ENCODE measurements at places on chromosomes 12 and 14.

- DNase-seq: no peak
Measured at GRCh38 chr14:90630171-90630806, 185.9 kb downstream of the TTC7B start.

- DNase-seq: no peak
Measured at GRCh38 chr12:115437061-115437567, 753.1 kb upstream of the TBX3 start.

DNA sequence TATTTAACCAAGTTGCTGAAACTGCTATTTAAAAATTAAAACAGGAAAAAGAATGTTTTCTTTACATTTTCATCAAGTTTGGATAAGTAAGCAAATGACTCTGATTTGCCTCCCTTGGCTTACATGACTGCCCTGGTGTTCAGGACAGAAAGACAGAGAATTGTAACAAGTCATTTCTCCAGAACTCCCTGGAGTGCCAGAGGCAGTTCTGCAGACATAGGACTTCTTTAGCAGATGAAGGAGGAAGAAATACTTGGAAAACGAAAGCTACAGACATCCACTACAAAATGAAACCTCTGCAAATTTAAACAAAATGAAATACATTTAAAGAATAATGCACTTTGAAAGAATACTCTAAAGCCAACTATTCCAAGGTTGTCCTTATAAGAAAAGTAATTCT is 253.9 kb downstream of the LRFN5 start:
- DNase-seq: no peak

- DNase-seq: no peak
Measured at GRCh38 chr14:50791201-50791600, 39.8 kb downstream of the NIN start.

DNA sequence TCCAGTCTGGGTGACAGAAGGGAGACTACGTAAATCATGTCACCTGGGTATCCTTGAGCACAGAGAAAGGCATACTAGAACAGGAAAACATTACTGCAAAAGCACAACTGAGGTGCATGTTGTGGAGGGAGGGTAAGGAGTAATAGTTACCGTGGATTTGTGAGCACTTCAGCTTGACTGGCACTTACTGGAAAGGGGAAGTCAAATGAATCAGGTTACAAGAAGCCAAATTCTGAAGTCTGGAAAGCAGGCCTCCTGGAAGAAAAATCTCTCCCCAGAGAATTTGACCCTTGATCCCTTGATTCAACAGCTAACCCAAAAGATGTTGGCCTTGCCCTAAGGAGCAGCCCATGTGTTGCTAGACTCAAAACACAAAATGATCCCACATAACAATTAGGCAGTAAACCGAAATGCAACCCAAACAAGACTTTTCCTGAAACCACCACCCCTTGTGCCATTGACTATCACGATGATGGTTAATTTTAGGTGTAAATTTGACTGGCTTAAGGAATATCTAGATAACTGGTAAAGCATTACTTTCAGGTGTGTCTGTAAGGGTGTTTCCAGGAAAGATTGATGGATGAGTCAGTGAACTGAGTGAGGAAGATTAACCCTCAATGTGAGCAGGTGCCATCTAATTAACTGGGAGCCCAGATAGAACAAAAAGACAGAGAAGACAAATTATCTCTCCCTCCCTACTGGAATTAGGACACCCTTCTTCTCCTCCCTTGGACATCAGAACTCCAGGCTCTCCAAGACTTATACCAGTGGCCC is 108.8 kb downstream of the SLC25A21 start:
- DNase-seq: no peak

DNA sequence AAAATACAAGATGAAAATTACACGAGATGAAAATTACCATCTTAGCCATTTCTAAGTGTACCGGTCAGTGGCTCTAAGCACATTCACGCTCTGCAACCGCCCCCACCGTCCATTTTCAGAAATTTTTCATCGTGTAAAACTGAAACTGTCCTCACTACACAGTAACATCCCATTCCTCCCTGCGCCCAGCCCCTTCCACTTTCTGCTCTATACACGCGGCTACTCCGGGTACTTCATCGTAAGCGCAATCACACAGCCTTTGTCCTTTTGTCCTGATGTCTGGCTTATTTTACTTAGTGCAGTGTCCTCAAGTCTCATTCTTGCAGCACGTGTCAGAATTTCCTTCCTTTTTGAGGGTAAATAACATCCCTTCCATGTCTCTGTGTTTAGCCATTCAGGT is 3.6 kb upstream of the GPR132 start:
- DNase-seq: no peak

DNA sequence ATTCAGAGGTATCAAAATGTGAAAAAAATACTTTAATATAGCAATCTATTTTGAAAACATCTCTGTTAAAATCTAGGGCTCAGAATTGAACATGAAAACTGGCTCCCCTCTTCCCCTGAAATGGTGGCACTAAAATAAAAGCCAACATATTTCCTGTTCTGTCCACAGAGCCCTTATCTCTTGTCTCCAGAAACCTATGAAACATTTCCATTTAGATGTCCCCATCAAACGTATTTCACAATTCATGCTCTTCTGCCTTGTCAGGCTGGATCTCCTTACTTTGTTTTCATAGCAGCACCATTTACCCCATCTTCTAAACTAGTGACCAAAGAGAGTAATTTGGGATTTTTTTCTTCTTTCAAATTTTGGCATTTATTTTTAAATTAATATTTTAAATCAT is 42.4 kb downstream of the PDE3A start:
- DNase-seq: no peak

- DNase-seq: no peak
Measured at GRCh38 chr14:43476822-43477221, 1030.3 kb downstream of the FSCB start.

- DNase-seq: no peak
Measured at GRCh38 chr12:111753144-111753881, 13.4 kb upstream of the ALDH2 start.

- no peak for DNase-seq
Measured at GRCh38 chr12:99916555-99916954, 68.2 kb downstream of the ANKS1B start.

GRCh38 chr12:6772726-6773589 is 638 bp downstream of the LAG3 start:
- DNase-seq: no peak

- no peak for DNase-seq
Measured at GRCh38 chr14:70354204-70354603, 5.3 kb downstream of the COX16 start.

DNA sequence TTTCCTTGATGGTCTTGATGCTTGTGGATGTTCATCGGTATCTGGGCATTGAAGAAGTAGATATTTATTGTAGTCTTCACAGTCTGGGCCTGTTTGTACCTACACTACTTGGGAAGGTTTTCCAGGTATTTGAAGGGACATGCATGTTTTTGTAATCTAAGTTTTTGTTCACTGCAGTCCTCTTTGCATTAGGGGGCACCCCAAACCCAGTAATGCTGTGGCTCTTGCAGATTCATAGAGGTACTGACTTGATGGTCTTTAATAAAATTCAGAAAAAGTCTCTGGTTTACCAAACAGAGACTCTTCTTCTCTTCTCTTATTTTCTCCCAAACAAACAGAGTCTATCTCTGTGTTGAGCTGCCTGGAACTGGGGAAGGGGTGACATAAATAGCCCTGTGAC is 150.9 kb upstream of the SLC16A7 start:
- DNase-seq: no peak

DNA sequence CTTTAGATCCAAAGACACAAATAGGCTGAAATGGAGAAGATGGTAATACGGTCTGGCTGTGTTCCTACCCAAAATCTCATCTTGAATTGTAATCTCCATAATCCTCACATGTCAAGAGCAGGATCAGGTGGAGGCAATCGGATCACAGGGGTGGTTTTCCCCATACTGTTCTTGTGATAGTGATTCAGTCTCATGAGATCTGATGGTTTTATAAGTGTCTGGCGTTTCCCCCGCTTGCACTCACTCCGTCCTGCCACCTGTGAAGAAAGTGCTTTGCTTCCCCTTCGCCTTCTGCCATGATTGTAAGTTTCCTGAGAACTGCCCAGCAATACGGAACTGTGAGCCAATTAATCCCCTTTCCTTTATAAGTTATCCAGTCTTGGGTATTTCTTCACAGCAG is 1795.5 kb upstream of the FLRT2 start:
- DNase-seq: no peak

DNA sequence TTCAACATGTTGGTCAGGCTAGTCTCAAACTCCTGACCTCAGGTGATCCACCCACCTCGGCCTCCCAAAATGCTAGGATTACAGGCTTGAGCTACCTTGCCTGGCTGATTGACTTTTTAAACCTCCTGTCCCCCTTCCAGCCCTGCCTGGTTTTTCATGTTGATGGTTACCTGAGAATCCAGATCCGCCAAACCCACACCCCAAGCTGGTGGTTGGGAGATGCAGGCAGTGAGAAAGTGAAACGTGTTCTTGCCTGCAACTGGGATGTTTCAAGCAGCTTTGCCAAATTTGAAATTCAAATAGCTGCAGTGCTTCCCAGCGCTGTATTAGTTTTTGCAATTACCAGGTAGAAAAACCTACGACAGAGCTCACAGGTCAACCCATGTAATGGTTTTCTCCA is 238.3 kb upstream of the PWP1 start:
- DNase-seq: no peak

DNA sequence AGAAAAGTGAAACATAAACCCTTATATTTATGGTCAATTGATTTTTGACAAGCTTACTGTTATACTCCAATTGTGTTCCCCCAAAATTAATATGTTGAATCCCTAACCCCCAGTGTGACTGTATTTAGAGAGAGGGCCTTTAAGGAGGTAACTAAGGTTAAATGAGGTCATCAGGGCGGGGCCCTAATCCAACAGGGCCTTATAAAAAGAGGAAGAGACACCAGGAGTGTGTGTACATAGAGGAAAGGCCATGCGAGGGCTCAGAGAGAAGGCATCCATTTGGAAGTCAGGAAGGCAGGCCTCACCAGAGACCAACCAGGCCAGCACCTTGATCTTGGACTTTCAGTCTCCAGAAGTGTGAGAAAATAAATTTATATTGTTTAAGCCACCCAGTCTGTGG is 6.5 kb upstream of the VTI1B start:
- no peak for DNase-seq

- DNase-seq: no peak
Measured at GRCh38 chr12:119659289-119659897, 8.5 kb upstream of the PRKAB1 start.

DNA sequence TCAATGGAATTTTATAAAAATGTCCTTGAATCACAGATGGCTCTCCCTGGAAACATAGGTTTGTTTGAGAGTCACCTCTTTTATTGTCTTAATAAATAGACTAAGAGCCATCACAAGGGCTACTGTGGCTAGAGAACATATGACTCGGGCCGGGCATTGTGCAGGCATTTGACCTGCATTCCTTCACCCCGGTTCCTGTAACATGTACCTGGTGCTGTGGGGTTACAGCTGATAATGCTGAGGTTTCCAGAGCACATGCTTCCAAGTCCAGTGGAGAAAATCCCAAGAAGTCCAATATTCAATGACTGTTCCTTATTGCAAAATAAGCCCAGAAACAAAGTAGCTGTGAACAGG is 1.0 kb upstream of the ACACB start:
- no peak for DNase-seq

GRCh38 chr12:131321988-131322387 is 368.3 kb downstream of the ADGRD1 start:
- no peak for DNase-seq

DNA sequence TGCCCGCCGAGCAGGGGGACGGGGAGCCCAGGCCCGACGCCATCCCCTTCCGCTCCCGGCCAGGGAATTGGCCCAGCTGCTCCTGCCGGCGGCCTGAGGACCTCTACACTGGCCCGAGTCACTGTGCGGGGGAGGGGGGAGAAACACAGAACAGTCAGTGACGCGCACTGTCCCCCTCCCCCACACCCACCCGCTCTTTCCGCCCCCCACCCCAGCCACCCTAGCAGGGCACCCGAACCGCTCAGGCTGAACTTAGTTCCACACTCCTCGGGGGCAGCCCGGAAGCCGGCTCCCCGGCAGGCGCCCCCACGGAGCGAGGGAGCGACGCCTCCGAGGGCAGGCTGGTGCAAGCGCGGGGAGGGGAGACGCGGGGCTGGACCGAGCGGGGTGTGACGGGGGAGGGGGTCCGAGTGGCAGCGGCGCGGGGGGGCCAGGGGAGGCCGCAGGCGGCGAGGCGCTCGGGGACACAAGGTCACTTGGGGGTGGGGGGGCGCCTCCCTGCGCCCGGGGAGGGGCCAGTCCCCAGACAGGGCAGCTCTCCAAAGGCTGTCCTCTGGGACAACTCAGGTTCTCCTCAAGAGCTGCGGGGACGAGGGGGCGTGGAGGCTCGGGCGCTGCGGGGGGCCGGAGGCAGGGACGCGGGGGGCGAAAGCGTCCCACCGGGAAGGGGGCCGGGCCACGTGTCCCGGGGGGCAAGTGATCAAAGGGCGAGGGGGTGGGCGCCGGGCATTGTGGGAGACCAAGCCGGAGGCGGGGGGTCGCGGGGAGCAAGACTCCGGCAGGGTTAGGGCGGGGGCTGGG is 648 bp downstream of the CHD4 start:
- no peak for DNase-seq

DNA sequence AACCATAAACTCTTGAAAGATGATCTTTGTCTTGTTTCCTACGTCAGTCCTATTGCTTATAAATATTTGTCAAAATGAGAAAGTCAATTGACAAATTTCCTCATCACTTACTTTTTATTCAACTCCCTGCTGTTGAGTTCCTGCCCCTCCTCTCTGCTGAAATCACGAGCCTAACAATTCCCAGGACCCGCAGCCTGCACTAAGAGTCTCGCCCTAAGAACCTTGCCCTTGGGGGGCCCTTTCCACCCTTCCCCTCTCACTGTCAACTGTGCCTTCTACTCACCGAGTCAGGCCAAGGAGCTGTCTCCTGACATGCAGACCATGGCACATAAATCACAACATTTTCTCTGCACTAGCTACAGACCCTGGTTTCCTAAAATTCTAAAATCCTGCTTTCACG is 99.0 kb downstream of the STAB2 start:
- DNase-seq: no peak

DNA sequence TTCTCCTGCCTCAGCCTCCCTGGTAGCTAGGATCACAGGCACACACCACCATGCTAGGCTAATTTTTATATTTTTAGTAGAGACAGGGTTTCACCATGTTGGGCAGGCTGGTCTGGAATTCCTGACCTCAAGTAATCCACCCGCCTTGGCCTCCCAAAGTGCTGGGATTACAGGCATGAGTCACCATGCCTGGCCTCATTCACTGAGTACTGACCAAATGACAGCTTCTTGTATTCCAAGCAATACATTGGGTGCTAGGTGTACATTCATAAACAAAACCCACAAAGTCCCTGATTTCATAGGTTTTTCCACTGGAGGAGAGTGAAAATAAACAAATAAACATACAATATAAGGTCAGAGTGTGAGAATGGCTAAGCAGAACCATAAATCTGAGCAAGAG is 136.3 kb downstream of the HELB start:
- no peak for DNase-seq

GRCh38 chr12:98259693-98260092 is 255.7 kb upstream of the TMPO start:
- DNase-seq: no peak
